GF-D8 (cell line): ENCODE measurements at places on chromosomes 4 and X.

DNA sequence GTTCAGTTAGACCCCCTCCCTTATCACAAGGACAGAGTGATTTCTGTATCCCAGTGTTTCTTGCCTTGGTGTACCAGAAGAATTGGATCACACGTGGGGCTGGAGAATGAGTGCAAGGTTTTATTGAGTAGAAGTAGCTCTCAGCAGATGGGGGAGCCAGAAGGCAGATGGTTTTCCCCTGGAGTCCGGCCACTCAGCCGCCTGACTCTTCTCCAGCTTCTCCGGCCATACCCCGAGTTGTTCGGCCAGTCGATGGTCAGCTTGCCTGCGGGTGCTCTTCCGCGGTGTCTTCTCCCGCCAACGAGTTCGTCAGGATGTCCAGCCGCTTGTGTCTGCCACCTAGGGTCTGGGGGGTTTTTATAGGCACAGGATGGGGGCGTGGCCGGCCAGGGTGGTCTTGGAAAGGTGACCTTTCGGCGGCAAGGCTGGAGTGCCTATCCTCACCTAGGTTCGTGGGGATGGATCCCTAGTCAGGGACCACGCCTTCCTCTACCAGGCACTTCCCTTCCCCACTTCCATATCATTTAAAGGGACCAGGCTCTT is 14.5 kb downstream of the GAB1 start:
- no peak for DNase-seq

GRCh38 chr4:128862608-128863311 is 53.3 kb downstream of the JADE1 start:
- no peak for DNase-seq

- DNase-seq: no peak
Measured at GRCh38 chr4:110963662-110964280, 340.9 kb upstream of the PITX2 start.

GRCh38 chr4:24164054-24164693 is 274.3 kb upstream of the PPARGC1A start:
- no peak for DNase-seq

- no peak for DNase-seq
Measured at GRCh38 chrX:29913647-29914046, 301.7 kb upstream of the MAGEB2 start.

- DNase-seq: no peak
Measured at GRCh38 chr4:55291227-55291640, 54.8 kb upstream of the SRD5A3 start.

DNA sequence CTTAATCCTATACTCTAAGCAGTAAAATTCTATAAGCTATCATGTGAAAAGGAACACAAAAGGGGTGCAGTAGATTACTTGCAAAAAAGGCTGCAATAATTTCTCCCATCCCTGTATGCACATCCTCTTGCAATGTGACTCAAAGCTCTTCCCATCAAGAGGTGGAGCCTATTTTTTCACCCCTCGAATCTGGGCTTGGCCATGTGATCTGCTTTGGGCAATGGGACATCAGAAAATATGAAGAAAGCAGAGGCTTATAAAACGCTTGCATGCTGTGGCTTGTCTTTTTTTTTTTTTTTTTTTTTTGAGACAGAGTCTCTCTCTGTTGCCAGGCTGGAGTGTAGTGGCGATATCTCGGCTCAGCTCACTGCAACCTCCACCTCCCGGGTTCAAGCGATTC is 33.0 kb downstream of the GEMIN8 start:
- DNase-seq: no peak

- DNase-seq: no peak
Measured at GRCh38 chr4:21543514-21543913, 405.1 kb downstream of the KCNIP4 start.

- no peak for DNase-seq
Measured at GRCh38 chr4:8205749-8206611, 6.9 kb downstream of the SH3TC1 start.

GRCh38 chr4:108926061-108926460 is 163.2 kb upstream of the ETNPPL start:
- DNase-seq: no peak

DNA sequence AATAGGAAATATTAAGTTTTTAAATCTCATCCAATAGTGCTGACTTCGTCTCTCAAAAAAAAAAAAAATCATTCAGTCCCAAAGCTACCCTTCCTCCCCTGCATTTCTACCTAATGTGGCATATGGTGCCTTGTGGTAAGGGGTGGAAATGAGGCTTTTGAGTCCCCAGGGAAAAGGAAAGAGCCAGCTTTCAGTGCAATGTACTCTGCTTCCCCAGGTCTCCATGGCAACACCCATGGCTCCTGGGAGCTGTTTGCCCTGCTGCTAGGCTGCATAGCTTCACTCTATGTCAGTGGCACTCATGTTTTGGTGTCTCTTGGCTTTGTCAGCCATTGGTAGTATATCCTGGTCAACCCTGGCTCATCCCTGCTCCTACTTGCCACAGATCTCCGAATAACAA is 175.9 kb downstream of the SLC39A8 start:
- DNase-seq: no peak

- no peak for DNase-seq
Measured at GRCh38 chr4:103018391-103019307, 856 bp downstream of the SLC9B1 start.

- DNase-seq: no peak
Measured at GRCh38 chr4:108592674-108592986, 27.7 kb upstream of the RPL34 start.

GRCh38 chr4:22339491-22339890 is 176.4 kb downstream of the ADGRA3 start:
- no peak for DNase-seq

DNA sequence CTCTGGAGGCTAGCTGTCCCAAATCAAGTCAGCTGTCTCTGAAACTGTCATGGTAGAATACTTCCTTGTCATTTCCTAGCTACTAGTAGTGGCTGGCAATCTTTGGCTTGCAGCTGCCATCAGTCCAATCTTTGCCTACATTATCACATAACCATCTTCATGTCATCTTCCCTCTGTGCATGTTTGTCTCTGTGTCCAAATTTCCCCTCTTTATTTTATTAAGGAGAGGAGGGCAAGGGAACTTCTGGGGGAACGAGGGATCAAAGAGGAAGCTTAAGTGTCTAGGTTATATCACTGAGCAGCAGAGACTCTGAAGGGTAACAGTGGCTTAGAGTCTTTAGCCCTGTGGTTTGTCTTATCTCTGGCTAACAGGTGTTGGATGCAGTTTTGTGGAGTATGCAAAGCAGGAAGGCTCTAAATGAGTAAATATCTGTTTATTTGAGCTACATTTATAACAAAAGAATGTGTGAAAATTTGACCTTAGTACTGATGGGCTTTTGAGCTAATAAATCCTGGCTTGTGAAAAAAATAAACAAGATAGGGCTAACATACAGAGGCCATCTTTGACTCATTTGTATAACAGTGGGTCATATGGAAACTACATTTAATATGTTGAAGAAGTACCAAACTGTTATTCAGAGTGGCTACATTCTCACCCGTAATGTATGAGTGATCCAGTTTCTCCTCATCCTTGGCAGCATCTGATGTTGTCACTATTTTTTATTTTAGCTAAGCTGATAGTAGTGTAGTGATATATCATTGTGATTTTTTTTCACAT is 49.4 kb upstream of the ENOX2 start:
- DNase-seq: no peak

- no peak for DNase-seq
Measured at GRCh38 chr4:73707269-73707875, 33.0 kb upstream of the CXCL8 start.

- DNase-seq: no peak
Measured at GRCh38 chr4:10582059-10582686, 102.4 kb downstream of the CLNK start.

DNA sequence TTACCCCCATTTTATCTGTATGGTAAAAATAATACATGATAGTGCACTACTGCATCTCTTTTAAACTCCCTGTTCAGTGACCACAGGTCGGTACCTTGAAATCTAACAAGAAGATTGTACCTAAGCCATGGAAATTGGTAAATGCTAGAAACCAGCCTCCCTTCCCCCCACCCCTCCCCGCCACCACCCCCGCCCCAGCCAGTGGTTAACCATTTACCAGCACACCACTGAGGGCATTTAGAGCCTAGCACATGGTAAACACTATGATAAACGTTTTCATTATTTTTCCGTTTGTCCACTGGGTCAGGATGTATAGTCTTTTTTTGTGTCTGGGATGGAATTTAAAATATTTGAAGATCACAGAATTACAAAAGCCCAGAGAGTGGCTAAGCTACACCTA is 703 bp upstream of the FTSJ1 start:
- DNase-seq: no peak

DNA sequence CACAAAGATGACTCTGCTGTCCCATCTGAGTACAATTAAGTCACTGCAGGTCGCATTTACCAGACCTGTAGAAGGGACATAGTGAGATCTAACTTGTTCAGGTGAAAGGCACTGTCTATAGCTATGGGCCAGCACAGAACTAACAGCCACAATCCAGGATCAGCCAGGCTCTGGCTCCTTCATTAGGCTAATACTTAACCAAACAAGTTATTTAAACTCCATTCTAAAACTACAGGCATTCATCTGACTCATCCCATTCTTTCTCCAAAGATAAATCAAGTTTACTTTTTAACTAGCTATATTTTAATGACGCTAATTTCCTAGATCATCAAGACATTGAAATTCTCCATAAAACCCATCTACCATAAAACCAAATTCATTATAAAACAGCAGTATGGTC is 62.5 kb downstream of the STX18 start:
- no peak for DNase-seq

GRCh38 chrX:65874765-65875164 is 165.1 kb downstream of the VSIG4 start:
- DNase-seq: no peak
